ENCODE measurements at places on chromosomes 3 and 15.

- no peak for ATAC-seq
- H3K4me3 ChIP-seq = no peak overlapping the region
- no peaks in the 10 kb centered on the region for H3K4me1 ChIP-seq
Observed at GRCh38 chr3:78589778-78590177, 1178.0 kb downstream of the ROBO1 start.

GRCh38 chr3:131801566-131801965, 233.2 kb downstream of the CPNE4 start:
- ATAC-seq = no peak
- no peaks in the 10 kb centered on the region for H3K36me3 ChIP-seq
- peaks cover 5% of the 10 kb centered on the region for H3K27me3 ChIP-seq

GRCh38 chr3:127783642-127784160, 38.6 kb downstream of the MGLL start:
- no peaks in the 10 kb centered on the region for H3K36me3 ChIP-seq
- H3K27ac ChIP-seq = no peak overlapping the region
- no peak overlapping the region for H3K4me3 ChIP-seq
- no peaks in the 10 kb centered on the region for H3K27me3 ChIP-seq
- ATAC-seq = no peak
- peaks cover 54% of the 10 kb centered on the region for H3K4me1 ChIP-seq

- no peaks in the 10 kb centered on the region for H3K4me1 ChIP-seq
- no peaks in the 10 kb centered on the region for H3K36me3 ChIP-seq
- no peak for ATAC-seq
Observed at GRCh38 chr15:60118146-60118545, 114.0 kb downstream of the FOXB1 start.

- no peak overlapping the region for H3K27ac ChIP-seq
- no peaks in the 10 kb centered on the region for H3K27me3 ChIP-seq
- no peak for ATAC-seq
- no peak overlapping the region for H3K4me3 ChIP-seq
Observed at GRCh38 chr3:194865615-194866014, 179.9 kb downstream of the FAM43A start.

- no peaks in the 10 kb centered on the region for H3K4me1 ChIP-seq
- H3K27me3 ChIP-seq = no peaks in the 10 kb centered on the region
- no peaks in the 10 kb centered on the region for H3K36me3 ChIP-seq
- ATAC-seq = no peak
- H3K27ac ChIP-seq = no peak overlapping the region
- no peak overlapping the region for H3K4me3 ChIP-seq
Observed at GRCh38 chr3:4398941-4399245, 68.2 kb downstream of the SUMF1 start.

DNA sequence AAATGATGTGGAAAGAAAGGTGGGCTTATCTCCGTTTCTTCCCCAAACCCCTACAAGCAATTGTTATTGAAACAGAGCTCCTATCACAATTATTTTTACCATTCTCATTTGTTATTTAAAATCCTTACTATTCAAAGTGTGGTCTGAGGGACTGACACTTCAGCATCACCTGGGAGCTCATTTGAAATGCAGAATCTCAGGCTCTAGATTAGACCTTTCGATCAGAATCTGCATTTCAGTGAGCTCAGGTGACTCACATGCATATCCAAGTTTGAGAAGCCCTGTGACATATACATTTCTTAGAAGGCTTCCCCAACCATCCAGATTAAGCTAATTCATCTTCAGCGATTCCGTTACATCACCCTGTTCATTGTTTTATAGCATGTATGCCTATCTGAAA, 145.0 kb downstream of the KCNH8 start:
- H3K4me3 ChIP-seq = no peak overlapping the region
- ATAC-seq = no peak
- no peaks in the 10 kb centered on the region for H3K27me3 ChIP-seq
- no peaks in the 10 kb centered on the region for H3K4me1 ChIP-seq
- no peaks in the 10 kb centered on the region for H3K36me3 ChIP-seq

DNA sequence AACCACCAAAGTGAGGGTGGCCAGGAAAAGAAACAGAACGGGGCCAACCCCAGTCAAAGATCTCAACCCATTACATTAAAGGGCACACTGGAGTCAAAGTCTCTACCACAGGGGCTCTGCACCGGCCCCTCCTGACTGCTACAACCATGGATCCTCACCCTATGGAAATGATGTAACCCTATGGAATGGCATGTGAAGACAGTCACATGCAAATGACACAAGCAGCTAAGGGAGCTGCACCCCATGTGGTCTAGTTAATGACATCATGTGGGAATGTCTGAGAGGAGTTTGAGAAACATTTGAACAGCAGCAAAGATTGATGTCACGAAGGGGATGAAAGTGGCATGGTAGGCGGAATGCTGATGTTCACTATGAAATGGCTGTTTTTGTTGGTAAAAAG, 298.2 kb upstream of the SLCO3A1 start:
- no peak overlapping the region for H3K4me3 ChIP-seq
- H3K27me3 ChIP-seq = no peaks in the 10 kb centered on the region
- H3K4me1 ChIP-seq = no peaks in the 10 kb centered on the region

GRCh38 chr3:14042680-14043079, 82.0 kb downstream of the CHCHD4 start:
- H3K4me3 ChIP-seq = no peak overlapping the region
- H3K27ac ChIP-seq = no peak overlapping the region
- no peaks in the 10 kb centered on the region for H3K27me3 ChIP-seq
- H3K36me3 ChIP-seq = no peaks in the 10 kb centered on the region
- no peaks in the 10 kb centered on the region for H3K4me1 ChIP-seq

DNA sequence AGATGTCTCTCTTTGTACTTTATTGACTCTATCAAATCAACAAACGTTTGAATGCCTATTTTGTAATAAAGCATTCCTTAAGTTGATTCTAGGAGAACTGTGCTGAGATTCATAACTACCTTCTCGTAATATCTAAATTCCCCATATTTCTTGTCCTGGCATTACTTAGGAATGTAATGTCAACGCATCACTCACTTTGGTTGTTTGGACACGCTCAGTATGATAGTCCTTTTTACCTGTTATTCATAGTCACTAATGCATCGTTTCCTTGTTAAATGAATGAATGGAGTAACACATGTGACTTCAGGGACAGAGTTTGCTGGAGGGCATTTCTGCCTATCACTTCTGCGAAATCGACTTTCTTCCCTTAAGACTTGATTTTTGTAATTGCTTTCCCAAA, 44.1 kb upstream of the RASGRP1 start:
- ATAC-seq = no peak
- no peaks in the 10 kb centered on the region for H3K36me3 ChIP-seq
- peaks cover 21% of the 10 kb centered on the region for H3K27me3 ChIP-seq
- H3K27ac ChIP-seq = no peak overlapping the region

GRCh38 chr3:176514297-176514696, 683.0 kb downstream of the TBL1XR1 start:
- H3K27me3 ChIP-seq = no peaks in the 10 kb centered on the region
- no peak for ATAC-seq
- no peaks in the 10 kb centered on the region for H3K36me3 ChIP-seq
- no peaks in the 10 kb centered on the region for H3K4me1 ChIP-seq

DNA sequence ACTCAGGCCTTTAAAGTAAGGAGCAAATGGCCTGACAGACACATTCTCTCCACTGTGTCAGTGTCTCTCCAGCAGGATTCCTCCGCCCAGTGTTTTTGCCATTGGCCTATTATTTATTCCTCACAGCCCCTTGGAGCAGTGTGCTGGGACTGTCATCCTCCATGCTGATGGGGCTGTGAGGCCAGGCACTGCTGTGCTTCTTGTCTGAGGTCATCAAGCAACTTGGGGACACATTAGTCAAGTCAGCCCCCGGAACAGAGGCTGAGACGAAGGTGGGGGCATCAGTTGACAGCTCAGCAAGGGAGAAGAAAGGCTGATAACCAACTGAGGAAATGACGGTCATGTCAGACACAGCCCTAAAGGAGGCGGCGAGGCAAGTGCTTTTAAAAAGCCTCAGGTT, 67.4 kb downstream of the XXYLT1 start:
- peaks cover 6% of the 10 kb centered on the region for H3K4me1 ChIP-seq
- H3K4me3 ChIP-seq = no peak overlapping the region
- ATAC-seq = no peak
- no peaks in the 10 kb centered on the region for H3K27me3 ChIP-seq

DNA sequence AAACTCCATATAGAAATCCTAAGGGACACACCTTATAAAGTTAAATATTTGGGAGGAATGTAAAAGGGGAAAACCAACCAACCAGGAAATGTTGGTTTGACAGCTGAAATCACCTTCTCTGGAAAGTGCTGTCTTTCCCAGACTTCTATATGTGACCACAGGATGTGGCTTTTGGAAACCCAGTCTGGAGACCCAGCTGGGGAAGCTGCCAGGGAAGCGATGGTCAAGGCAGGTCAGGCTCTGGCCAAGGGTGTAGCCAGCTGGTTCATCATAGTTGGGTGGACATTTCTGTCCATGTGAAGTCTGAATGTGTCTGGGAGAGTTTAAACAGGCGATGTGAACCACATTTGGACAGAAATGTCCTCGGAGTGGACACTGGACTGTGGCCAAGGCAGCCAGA, 73.9 kb downstream of the ARNT2 start:
- no peak overlapping the region for H3K4me3 ChIP-seq
- no peaks in the 10 kb centered on the region for H3K27me3 ChIP-seq
- H3K27ac ChIP-seq = no peak overlapping the region
- peaks cover 47% of the 10 kb centered on the region for H3K4me1 ChIP-seq
- peaks cover 22% of the 10 kb centered on the region for H3K36me3 ChIP-seq
- no peak for ATAC-seq

- peaks cover 29% of the 10 kb centered on the region for H3K4me1 ChIP-seq
- no peak overlapping the region for H3K4me3 ChIP-seq
- H3K27me3 ChIP-seq = no peaks in the 10 kb centered on the region
- H3K36me3 ChIP-seq = no peaks in the 10 kb centered on the region
Observed at GRCh38 chr15:92817339-92817886, 82.7 kb upstream of the CHD2 start.

GRCh38 chr3:129665024-129665768, 58.7 kb upstream of the PLXND1 start:
- H3K36me3 ChIP-seq = peaks cover 10% of the 10 kb centered on the region
- H3K4me3 ChIP-seq = no peak overlapping the region
- ATAC-seq = no peak
- H3K27me3 ChIP-seq = no peaks in the 10 kb centered on the region

- H3K27ac ChIP-seq = no peak overlapping the region
- peak; percentile 60 for ATAC-seq
- H3K27me3 ChIP-seq = no peaks in the 10 kb centered on the region
- no peak overlapping the region for H3K4me3 ChIP-seq
- H3K4me1 ChIP-seq = no peaks in the 10 kb centered on the region
Observed at GRCh38 chr3:58568572-58569286, 8.5 kb downstream of the FAM107A start.

GRCh38 chr3:18258492-18258891, 166.6 kb downstream of the SATB1 start:
- H3K27me3 ChIP-seq = no peaks in the 10 kb centered on the region
- no peak overlapping the region for H3K4me3 ChIP-seq
- no peak for ATAC-seq
- no peaks in the 10 kb centered on the region for H3K36me3 ChIP-seq
- no peaks in the 10 kb centered on the region for H3K4me1 ChIP-seq

GRCh38 chr3:140568842-140569520, 108.9 kb upstream of the TRIM42 start:
- no peak overlapping the region for H3K4me3 ChIP-seq
- H3K27ac ChIP-seq = no peak overlapping the region
- no peak for ATAC-seq
- peaks cover 27% of the 10 kb centered on the region for H3K4me1 ChIP-seq
- no peaks in the 10 kb centered on the region for H3K27me3 ChIP-seq

DNA sequence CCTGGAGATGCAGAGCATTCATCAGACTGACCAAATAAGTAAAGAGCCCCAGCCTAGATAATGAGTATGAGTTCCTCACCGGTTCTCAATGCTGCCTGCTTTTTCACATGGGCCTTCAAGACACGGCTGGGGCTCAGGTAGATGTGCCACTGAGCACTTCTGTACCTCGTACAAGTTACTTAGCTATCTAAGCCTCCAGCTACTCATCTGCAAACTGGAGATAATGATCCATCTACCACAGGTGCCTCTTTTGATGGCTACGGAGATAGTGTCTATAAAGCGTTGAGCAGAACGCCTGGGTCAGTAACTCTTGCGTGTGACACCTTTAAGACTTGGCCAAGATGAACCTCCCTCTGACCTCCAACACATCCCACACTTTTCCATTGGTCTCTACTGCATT, 56.3 kb downstream of the CCR4 start:
- H3K4me1 ChIP-seq = peaks cover under 1% of the 10 kb centered on the region
- no peaks in the 10 kb centered on the region for H3K27me3 ChIP-seq
- no peak for ATAC-seq

GRCh38 chr15:74907163-74907870, 666 bp upstream of the FAM219B start:
- peak; percentile 33 for ATAC-seq
- peak overlapping the region; percentile 99 for H3K27ac ChIP-seq
- no peaks in the 10 kb centered on the region for H3K4me1 ChIP-seq
- H3K27me3 ChIP-seq = no peaks in the 10 kb centered on the region

DNA sequence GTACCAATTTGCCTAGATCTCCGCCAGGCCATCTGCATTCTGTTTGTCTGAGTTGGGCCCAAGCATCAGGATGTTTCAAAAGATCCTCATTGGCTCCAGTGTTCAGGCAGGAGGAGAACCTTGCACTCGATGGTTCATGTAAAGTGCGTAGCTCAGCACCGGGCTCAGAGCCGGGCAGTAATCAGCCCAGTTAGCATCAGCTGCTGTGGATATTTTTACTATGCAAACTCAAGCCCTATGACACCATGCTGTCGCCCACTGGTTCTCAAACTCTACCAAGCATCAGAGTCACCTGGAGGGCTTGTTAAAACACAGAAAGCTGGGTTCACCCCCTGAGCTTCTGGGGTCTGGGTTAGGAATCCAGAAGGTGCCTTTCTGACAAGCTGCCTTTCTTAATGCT, 310.8 kb downstream of the SHQ1 start:
- no peak overlapping the region for H3K27ac ChIP-seq
- no peaks in the 10 kb centered on the region for H3K4me1 ChIP-seq
- H3K4me3 ChIP-seq = no peak overlapping the region
- no peaks in the 10 kb centered on the region for H3K27me3 ChIP-seq
- ATAC-seq = no peak
- no peaks in the 10 kb centered on the region for H3K36me3 ChIP-seq

- no peaks in the 10 kb centered on the region for H3K36me3 ChIP-seq
- no peaks in the 10 kb centered on the region for H3K27me3 ChIP-seq
- no peak overlapping the region for H3K27ac ChIP-seq
Observed at GRCh38 chr3:190205739-190206138, 85.0 kb upstream of the P3H2 start.

GRCh38 chr3:161253711-161254110, 32.6 kb downstream of the NMD3 start:
- no peaks in the 10 kb centered on the region for H3K4me1 ChIP-seq
- H3K36me3 ChIP-seq = peaks cover 80% of the 10 kb centered on the region
- no peaks in the 10 kb centered on the region for H3K27me3 ChIP-seq
- no peak overlapping the region for H3K4me3 ChIP-seq
